Spinal cord (tissue), 10 donors: ENCODE measurements at places on chromosomes 5 and 9. TPM values are rescaled to one million over a fixed set of nuclear protein-coding genes. Genes with fewer than 3 reads are reported as not detected.

ROPN1L gene
- 9.1 TPM for polyA plus RNA-seq

F12 gene
- polyA plus RNA-seq: 14.7 TPM

- no peak for DNase-seq
Measured at GRCh38 chr5:130720355-130720754, 444.7 kb downstream of the HINT1 start.

GRCh38 chr9:18188971-18189370, 285.0 kb upstream of the ADAMTSL1 start:
- DNase-seq: peak; percentile 88

DNA sequence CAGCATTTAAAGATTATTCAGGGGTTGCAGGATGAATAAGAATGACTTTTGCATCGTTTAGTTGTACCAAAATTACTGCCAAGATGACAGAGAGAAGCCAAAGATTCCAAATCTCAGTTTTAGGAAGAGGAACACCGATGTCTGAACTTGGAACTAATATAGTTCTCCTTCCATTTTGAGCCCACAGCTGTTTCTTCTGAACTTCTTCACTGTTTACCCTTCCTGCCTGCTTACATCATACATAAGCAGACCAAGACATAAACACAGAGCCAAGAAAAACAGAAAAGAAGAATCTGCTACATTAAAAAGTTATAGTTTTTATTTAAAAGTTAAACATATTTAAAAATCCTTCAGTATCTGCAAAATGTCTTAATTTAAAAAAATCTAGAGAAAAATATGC, 146.9 kb upstream of the RAPGEF1 start:
- DNase-seq: no peak
